ENCODE measurements at places on chromosomes 3 and 15.

- no peak for DNase-seq
Observed at GRCh38 chr3:52805270-52806039, 10.9 kb downstream of the ITIH3 start.

- no peak for DNase-seq
Observed at GRCh38 chr3:181493423-181493822, 218.3 kb upstream of the SOX2 start.

GRCh38 chr3:148839805-148840204, 12.2 kb downstream of the CPB1 start:
- DNase-seq = no peak

DNA sequence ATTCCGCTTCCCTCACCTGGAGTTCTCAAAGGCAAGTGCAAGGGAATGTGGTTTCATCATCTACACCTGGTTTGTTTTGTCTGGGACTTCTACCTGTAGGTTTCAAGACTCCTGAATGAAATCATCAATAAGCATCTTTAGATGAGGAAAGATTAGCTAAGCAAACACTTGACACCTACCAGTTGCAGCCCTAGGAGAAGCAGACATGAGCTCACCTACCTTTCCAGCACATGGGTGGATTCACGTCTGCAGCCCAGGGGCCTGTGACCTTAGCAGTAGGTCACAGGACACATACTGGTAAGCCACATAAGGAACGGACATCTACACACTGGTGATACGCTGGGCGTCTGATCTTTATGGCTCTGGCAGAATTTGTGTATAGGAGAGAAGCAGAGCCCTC, 26.7 kb downstream of the SLCO2A1 start:
- no peak for DNase-seq

DNA sequence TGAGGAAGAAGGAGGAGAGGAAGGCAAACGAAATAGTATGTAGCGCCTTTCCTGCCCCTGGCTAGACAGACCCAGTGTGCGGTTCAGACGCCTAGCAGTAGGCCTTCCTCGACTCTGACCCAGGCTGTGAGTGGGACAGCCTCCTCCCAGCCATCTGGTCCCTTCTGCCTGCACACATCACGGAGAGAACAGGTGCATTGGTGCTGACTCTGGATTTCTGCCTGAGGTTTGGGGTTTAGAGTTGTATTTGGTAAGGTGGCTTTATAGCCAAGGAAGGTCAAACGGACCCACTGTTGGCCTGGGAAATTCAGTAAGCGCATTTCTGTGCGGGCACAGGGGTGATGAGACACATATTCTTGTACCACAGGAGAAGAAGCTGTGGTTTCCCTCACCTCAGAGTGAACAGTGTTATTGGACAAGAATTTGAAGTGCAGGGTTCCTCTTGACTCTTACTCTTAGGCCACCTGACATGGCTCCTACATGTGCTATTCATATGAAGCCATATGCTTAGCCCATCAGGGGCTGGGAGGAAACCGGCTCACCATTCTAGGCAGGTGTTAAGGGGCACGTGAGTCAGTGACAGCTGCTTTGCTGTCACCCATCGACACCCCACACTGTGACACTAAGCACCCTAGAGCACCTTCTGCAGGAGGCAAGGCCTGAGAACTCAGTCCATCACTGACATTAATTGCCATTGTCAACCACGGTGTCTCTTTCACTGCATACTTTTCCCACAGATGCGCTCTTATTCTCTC, 143.3 kb downstream of the CHDH start:
- DNase-seq = no peak

- no peak for DNase-seq
Observed at GRCh38 chr3:147645761-147646160, 236.6 kb downstream of the ZIC1 start.

- DNase-seq = no peak
Observed at GRCh38 chr3:116188231-116188785, 257.0 kb downstream of the LSAMP start.

GRCh38 chr15:23095796-23096195, 40.8 kb downstream of the GOLGA6L1 start:
- DNase-seq = no peak

- DNase-seq = peak; percentile 46
Observed at GRCh38 chr3:50204804-50205412, at the start of gene SLC38A3. Gene SLC38A3, plus strand, starts transcription at chr3:50205271. Its CDS starts 8,929 bp downstream, at chr3:50214200.

GRCh38 chr15:59178151-59178695, 28.4 kb upstream of the LDHAL6B start:
- no peak for DNase-seq

DNA sequence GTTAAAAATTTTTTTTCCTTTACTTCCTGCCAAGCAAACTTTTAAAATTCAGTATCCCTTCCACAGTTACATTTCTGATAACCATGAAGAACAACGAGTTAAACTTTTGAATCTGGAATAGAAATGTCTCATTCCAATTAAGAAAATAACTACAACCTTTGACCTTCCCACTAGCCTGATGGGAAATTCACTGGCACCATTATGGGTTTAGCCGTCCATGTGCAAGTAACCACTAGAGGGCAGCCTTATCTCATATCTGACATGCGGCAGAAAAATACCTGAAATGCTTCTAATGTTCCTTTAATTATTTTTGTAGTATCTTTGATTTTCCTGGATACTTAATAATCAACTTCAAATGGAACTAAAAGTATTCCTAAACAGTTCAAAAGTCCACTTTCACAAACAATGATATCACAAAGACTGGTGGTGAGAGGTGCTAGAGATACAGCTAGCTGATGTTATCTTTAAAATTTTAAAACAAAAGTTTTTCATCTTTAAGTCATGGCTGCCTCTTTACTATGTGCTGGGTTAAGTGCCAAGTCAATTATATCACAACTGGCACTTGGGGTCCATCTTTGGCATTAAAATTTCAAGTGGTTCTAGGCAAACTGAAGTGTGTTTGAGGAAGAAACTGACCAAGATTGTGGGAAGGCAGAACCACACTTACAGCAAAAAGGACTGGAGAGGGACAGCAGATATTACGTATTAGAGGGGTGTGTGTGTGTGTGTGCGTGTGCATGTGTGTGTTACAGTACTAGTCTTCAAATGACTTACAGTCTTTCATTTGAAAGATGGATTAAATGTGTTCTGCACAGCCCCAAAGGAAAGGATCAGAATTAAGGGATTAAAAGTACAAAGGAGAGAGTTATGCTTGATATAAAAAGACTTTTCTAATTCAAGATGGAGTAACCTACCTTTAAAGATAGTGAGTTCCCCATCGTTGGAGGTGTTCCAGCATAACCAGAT, 107.1 kb upstream of the ICE2 start:
- peak; percentile 82 for DNase-seq

- no peak for DNase-seq
Observed at GRCh38 chr3:18113417-18113816, 311.7 kb downstream of the SATB1 start.

GRCh38 chr15:71225851-71226250, 110.6 kb downstream of the THSD4 start:
- DNase-seq = no peak

DNA sequence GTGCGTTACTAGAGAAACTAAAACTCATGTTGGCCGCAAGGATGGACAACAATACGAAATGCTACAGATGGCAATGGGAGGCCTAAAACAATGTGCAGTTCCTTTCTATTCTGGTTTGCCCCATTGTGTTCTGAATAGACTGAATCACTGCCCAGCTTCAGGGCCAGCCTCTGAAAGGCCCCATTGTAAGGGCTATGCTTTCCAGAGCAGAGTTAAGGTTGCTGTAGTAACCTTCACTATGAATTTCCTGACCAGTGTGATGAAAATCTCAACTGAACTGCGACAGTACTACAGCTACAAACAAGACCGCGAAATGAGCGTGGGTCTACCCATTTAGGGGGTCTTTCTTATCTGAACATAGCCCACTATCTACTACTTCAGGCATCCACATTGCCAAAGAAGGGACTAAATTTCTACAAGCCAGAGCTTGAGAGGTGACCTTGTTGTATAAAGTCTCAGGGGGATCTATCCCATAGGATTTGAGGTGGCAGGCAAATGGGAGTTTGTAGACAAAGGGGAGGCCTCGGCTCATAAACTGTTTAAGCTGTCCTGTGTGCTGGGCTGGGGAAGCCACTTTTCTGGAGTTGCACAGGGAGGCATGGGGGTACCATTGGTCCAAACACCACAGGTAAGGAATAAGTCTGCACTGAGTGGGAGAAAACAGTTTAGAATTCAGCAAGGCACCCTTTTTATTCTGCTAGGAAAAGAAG, 80.1 kb downstream of the MYO1E start:
- no peak for DNase-seq

DNA sequence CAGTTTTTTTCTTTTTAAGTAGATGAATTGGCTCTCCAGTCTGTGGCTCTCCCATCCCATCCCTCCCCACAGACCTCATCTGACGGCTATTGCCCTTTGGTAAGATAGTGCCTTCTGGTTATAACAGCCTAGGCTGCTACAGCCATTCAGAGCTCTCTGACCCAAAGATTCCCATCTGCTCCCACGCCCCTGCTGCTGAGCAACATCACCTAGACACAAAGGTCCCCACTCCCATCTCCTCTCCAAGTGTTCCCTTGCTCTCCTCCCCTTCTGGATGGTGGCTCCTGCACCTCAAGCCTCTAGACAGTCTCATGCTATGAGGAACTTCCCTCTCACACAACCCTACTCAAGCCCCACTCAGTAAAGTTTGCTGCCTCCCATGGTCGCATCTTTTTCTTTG, 23.7 kb downstream of the FBXW12 start:
- DNase-seq = no peak

DNA sequence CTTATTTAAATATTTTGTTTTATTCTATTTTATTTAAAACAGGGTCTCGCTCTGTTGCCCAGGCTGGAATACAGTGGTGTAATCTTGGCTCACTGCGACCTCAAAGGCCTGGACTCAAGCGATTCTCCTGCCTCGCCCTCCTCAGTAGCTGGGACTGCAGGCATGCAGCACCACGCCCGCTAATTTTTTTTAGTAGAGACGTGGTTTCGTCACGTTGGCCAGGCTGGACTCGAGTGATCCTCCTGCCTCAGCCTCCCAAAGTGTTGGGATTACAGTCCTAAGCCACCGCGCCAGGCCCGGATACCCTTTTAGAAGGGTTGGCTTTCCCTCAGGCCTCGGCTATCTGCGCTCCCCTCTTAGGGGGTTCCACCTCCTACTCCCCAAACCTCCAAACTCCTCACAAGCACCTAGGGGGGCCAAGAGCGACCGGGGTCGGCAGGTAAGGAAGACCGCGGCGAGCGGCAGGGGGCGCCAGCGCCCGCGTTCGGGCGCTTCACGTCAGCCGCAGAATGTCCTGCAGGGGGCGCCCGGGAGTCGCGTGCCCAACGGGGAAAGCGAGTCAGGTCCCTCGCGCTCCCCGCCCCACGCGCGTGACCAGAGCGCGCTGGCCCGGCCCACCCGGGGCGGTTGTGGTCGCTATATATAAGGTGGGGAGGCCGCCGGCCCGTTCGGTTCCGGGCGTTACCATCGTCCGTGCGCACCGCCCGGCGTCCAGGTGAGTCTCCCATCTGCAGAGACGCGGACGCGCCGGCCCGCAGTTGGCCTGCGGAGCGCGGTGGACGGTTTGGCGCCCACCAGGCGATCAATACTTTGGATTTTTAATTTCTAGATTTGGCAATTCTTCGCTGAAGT, 51.8 kb upstream of the GATM start:
- peak; percentile 75 for DNase-seq

- DNase-seq = no peak
Observed at GRCh38 chr15:75362642-75363249, 5.7 kb downstream of the MAN2C1 start.

DNA sequence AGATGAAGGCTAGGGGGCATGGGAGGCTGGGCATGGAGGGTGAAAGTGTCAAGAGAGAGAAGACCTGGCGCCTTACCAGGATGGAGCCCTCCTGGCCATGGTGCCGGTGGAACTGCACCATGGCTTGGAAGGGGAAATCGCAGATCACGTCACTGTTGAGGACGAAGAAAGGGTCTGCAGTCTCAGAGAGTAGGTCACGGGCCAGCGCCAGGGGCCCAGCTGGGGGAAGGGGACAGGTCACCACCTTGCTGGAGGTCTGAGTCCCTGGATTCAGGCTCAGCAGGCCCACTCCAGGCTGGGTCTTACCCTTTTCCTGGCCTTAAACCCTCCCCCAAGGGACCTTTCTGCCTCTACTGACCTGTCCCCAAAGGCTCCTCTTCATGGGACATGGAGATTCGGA, 855 bp downstream of the GMPPB start:
- no peak for DNase-seq
